ENCODE measurements at places on chromosomes 7 and 10.

GRCh38 chr10:48924988-48925387, 14.7 kb downstream of the LRRC18 start:
- DNase-seq = no peak

- DNase-seq = no peak
These were observed 4.7 kb downstream of the NFE2L3 start for GRCh38 chr7:26156451-26157420.

DNA sequence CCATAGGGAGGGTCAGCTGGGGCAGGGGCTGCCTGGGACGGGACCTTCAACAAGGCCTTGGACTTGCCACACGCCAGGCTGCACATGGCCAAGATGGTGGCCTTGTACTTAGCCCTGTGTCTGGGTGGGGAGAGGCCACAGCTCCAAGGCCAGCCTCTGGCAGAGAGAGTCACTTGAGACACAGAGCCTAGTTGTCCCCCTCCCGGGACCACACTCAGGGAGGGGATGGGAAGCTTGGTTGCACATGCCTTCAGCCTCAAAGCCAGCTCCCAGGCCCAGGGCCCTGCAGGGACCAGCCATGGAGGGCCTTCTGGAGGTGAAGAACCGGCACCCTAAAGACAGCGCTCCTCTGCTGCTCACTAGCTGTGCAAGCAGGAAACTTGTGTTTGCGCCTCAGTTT, 16.7 kb downstream of the MMRN2 start:
- no peak for DNase-seq

DNA sequence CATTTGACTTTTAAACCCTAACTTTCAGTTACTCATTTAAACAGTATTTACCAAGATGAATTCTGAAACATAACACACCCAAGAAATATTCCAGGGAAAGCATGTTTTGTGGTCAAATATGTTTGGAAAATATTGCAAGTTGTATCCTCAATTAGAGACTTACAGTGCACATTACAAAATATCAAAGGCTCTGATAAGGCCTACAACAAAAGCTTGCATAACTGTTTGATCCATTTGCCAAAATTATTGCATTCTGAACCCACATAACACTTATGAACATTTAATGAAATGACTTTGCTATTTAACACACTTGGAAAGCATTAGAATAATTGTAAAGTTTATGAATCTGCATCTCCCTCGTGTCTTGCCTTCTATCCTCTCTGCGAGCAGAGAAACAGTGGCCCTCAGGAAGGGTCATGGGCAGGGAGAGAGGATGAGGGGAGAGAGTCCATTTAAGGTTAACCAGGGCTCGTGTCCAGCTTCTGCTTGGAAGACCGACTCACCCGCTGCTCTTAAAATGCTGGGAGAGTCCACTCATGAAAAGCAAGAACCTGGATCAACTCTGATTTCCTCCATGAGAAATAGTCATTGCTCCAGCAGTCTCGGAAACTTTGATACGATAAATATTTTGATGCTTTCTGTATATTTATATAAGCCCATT, 408.2 kb upstream of the ZMIZ1 start:
- DNase-seq = no peak

GRCh38 chr10:62379394-62379793, 5.2 kb downstream of the ZNF365 start:
- no peak for DNase-seq

GRCh38 chr7:78134256-78134655, 335.7 kb downstream of the PHTF2 start:
- peak; percentile 49 for DNase-seq

- peak; percentile 21 for DNase-seq
These were observed 1.7 kb upstream of the SPACDR start for GRCh38 chr7:100465702-100466311.

DNA sequence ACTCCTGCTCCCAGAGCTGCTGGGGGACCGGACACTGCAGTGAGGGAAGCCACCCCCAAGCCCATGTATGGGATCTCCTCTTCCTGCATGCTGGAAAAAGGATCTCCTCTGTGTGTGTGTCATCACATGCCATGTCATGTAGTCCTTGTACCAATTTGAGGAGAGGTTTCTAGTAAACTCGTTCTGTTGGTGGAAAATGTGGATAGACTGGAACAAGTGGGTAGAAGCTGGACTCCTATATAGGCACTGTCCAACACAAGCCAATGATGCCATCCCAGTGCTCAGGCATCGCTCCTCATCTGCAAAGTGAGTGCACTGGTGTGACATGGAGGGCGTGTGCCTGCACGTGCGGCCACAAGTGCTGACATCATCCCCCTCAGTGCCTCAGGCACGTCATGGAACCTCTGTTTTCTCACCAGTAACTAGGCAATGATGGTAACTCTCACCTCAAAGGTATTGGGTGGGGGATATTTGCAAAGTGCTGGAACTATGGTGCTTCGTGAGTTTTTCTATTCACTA, 19.3 kb downstream of the MYO1G start:
- no peak for DNase-seq

GRCh38 chr10:123355748-123356481, 201.7 kb downstream of the BUB3 start:
- DNase-seq = no peak

DNA sequence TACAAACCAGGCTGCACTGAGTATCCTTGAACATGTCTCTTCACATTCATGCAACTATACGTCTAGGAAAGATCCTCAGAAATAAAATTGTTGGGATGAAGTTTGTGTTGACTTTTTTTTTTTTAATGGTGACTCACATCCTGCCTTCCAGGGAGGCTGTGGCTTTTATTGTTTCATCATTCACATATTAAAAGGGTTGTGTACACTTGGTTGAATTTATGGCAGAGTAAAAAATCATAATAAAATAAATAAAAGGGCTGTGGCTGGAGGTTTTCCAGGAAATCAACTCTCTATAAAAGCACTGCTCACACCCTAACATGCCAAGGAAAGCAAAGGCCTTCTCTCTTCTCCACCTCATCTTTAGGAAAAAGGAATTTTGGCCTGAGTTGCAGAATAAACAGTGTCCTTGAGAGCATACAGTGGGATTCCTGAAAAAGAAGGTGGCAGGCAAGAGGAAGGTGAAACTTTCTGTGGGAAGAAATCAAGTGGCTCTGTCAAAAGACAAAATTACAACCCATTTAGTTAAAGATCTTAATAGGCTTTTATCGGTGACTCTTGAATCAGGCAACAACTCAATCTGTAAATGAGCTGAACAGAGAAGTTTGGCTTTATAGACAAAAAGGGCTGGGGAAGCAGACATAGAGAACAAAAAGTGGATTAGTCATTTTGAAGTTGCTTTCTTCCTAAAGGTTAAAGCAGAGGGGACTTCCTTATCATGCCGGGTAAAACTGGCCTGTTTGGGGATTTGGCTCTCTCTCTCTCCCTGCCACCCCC, 41.6 kb upstream of the FHIP2A start:
- no peak for DNase-seq

GRCh38 chr10:60964257-60965235, 20.6 kb upstream of the RHOBTB1 start:
- DNase-seq = peak; percentile 69

DNA sequence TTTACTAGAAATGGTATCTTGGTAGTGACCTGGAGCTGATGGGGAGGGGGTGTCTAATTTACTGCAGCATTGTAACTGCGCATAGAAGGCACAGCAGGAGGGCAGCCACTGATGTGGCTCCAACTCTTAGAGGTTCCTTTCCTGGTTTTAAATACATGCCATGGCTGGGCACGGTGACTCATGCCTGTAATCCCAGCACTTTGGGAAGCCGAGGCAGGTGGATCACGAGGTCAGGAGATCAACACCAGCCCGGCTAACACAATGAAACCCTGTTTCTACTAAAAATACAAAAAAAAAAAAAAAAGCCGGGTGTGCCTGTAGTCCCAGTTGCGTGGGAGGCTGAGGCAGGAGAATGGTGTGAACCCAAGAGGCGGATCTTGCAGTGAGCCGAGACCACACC, 19.2 kb upstream of the SEC61G start:
- DNase-seq = no peak

GRCh38 chr10:94403380-94404213, 1.3 kb downstream of the TBC1D12 start:
- DNase-seq = peak; percentile 19

GRCh38 chr10:44780426-44780825, 130.7 kb upstream of the TMEM72 start:
- DNase-seq = no peak

DNA sequence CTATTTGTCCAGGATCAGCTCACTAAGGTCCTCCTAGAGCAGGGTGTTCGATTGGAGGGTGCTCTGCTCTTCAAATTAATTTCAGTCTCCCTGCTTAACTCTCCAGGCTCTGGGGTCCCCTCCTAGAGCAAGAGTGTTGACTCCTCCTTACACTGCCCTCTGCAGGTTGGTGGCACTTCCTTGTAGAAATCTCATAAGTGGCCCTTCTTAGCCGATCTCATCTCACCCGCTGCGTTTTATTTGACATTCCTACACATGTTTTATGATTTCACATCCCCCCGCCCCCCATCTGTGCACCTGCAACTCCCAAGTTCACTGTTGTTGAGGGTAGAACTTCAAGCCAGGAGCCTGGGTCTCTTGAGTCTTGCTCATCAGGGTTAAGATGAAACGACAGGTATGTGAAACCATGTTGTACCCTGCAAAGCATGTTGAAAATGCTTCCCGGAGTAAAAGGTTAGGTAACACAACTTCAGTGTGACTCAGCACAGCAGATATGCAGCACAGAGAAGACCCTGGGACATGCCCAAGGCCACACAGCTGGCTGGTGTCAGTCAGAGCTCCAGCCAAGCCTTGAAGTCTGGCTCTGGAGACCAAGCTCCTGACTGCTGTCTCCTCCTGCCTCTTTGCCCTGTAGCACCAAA, 171.2 kb downstream of the PRKAG2 start:
- DNase-seq = no peak

- no peak for DNase-seq
These were observed 12.0 kb upstream of the GLCCI1 start for GRCh38 chr7:7956531-7957128.

- no peak for DNase-seq
These were observed 31.0 kb downstream of the CYP3A5 start for GRCh38 chr7:99648843-99649242.

GRCh38 chr7:30178748-30179436, 44.1 kb downstream of the MTURN start:
- DNase-seq = no peak

- no peak for DNase-seq
These were observed 118.8 kb downstream of the NPSR1 start for GRCh38 chr7:34776748-34777358.

GRCh38 chr7:139620676-139621344, 97.3 kb downstream of the CLEC2L start:
- DNase-seq = peak; percentile 12

DNA sequence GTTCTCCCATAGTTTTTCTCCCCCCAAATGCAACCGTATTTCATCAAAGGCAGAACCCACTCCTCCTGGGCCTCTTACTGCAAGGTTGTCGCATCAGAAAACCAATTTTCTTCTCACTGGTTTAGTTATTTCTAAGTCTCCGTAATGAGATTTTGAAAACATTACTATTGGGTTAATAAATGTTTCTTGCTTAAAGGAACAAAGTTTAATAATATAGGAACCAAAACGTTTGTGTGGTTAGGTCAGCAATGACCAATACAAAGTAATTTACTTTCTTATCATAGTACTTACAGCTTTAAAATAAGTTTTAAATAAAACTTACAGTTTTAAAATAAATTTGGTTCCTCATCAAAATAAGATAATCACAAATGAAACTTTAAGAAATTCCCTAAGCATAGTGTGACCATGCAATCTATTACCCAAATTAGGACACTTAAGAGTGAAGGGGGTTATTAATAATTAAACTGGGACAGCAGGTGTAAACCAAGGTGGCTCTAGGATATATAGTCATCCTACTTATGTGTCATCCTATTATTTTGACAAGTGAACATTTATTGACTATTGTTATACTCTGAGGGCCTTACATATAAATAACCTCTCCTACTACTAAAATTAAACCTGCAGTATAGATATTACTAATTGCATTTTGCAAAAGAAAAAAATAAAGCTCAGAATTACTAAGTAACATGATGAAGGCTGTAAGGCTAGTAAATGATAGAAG, 415.4 kb upstream of the LRRN3 start:
- DNase-seq = no peak

- DNase-seq = no peak
These were observed 1177.1 kb upstream of the C7orf33 start for GRCh38 chr7:147413557-147413870.

DNA sequence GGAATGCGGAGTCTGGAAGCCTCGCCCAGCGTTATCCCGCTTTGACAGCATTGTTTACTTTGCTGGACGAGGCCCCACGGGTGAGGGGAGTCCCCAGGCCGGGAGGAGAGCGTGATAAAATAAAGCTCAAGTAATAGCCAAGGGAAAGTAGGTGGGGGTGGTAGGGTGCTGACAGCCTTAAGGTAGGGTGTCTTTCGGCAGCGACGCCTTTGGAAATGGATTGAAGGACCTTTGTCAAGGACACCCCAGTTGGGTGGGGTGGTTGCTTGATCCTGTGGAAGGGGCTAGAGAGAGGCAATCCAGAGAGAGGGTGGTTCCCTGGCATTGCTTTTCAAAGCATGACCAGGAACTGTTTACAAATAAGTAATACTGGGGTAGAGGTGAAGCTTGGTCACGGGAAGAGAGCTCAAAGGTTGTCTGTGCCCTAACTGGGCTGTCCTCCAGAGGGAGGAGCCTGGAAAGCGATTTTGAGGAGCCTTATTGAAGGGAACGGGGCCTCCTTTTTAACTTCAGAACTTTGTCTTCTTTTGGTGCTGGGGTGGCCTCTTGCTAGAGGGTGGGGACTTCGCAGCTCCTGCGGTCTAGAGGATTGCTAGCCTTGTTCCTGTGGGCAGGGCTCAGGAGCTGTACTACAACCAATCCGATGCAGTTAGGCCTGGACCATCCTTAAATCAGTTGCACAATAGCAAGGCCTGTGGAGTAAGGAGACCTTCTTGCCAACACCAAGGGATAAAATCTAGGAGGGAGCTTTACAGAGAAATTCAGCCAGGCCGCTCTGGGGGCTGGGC, 1.3 kb downstream of the EIF4EBP2 start:
- peak; percentile 34 for DNase-seq

- DNase-seq = no peak
These were observed 993.1 kb downstream of the KCNMA1 start for GRCh38 chr10:76644476-76644875.

- no peak for DNase-seq
These were observed 31.6 kb downstream of the WBP1L start for GRCh38 chr10:102775201-102775934.

- DNase-seq = no peak
These were observed 71.2 kb upstream of the RPA3 start for GRCh38 chr7:7789551-7789988.

DNA sequence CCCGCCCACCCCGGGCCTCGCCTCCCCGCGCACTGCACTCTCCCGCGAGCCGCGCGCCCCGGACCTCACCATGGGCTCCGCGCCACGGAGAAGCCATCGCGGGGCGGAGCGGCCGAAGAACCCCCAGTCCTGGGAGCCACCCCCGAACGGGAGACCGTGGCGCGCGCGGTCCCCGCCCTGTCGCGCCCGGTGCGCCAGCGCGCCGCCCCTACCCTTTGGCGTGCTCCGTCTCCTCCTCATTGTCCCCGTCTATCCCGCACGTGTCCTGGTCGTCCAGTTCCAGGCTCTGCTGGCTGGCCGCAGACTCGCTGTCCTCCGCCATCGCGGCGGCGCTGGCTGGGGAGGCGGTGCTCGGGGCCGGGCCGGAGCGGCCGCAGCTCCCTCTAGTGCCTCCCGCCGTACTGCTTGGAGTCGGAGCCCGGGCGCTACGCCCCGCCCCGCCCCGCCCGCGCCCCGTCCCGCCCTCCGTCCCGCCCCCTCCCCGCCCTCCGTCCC, at the start of gene NMT2:
TSS of gene NMT2 (minus strand) at position 403 of the 495 bp plus-strand sequence. CDS start at position 322, 81 bp downstream.
- peak; percentile 68 for DNase-seq

All from NCI-H2227 treated with DMSO at 0.1 percent for 48 hours (cell line).